ENCODE measurements at places on chromosomes 7 and 10.

GRCh38 chr10:130189608-130190054 is 53.4 kb downstream of the GLRX3 start:
- no peak for DNase-seq

DNA sequence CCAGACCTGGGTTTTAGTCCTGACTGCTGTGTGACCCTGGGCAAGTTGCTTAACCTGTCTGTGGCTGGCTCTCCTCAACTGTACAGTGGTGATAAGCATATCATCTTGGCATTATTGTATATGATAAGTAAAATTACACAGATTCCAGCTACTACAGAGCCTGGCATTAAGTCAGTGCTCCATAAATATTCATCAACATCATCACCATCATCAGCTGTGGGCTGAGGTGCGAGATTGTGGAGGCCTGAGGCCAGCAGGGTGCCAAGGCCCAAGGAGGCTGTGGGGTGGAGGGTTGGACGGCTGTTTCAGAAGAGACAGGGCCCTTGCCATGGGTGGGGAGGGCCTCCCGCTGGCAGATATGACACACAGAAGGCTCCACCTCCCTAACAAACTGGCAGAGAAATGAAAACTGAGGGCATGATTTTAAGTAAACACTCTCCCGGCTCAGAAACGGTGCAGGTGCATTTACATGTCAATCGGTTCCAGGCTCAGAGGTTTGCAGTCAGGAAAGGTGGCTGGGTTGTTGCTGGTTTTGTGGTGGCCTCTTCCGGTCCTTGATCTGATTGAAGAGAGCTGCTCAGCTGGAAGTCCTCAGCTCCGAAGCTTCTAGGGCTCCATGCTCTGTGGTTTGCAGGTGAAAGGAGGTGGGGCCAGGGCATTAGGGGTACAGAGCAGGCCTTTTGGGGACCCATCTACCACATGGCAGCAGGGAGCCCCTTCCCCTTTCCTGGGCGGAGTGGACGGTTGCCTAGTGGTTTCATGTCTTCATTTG is 10.2 kb downstream of the CRYGN start:
- DNase-seq = no peak

- DNase-seq = no peak
These were observed 153.0 kb downstream of the PDE1C start for GRCh38 chr7:31917256-31917655.

- no peak for DNase-seq
These were observed 10.8 kb upstream of the POLM start for GRCh38 chr7:44093102-44093641.

DNA sequence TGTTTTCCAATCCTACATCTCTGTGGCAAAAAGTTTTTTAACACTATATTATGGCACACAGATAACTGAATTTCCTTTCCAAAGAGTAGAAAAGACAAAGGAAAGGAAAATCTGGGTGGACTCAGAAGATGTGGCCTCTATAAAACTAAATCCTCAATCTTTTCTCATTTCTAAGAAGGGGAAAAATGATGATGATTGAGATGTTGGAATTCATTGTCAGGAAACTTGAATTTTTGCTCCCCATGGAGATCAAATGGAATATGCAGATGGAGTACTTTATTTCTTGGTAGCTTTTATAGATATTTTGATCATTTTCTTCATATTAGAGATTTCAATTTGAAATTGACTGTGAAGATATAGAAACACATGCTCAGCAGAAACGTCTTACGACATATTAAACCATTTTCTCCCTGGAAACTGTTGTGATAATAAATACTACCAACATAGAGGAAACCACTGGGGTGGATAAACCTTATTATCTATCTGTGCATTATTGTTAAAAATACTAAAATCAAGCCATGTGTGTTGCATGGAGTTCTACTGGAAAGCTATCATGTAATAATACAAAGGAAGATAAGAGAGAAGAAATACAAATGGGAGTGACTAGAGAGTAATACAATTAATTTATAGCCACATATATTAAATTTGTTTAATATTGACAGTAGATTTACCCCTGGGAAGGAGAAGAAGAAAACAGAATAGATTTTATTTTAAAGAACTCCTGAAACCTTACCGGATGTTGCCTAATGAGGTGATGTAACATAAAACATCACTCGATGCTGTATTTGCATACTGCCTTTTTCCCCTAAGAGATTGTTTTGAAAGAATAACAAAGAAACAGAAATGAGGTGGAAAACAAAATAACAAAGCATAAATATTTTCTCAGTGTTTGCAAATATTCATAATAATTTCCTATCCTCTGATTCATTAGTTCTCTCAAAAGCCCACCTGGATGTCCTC is 931.2 kb upstream of the C7orf33 start:
- no peak for DNase-seq

GRCh38 chr7:99380032-99380822 is 5.7 kb downstream of the ARPC1B start:
- DNase-seq = peak; percentile 82

GRCh38 chr10:124176349-124177179 is 83.2 kb upstream of the CHST15 start:
- DNase-seq = no peak

DNA sequence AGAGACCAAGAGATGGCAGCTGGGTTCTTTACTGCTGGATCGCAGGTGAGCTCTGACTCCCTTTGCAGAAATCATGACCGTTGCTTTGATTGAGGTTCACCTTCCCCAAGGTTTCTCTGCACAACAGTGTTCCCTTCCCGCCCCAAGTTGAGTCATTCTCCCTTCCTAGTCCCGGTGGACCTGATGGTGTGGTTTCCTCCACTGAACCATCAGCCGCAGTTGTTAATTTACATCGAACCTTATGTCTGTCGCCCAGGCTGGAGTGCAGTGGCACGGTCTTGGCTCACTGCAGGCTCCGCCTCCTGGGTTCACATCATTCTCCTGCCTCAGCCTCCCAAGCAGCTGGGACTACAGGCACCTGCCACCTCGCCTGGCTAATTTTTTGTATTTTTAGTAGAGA is 5.8 kb downstream of the ZSCAN25 start:
- no peak for DNase-seq

DNA sequence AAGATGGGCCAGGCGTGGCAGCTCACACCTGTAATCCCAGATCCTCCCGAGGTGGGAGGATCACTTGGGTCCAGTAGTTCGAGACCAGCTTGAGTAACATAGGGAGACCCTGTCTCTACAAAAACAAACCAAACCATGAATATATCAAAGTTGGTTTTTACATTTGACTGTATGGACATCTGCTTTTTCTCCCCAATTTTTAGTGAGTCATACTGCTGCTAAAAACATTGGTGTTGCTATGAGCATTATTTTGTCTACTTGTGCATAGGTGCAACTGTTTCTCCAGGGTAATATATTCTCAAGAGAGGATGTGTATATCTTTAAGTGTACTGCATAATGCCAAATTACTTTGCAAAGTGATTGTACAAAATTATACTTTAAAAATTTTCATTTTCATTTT is 769 bp upstream of the TMEM248 start:
- DNase-seq = no peak

DNA sequence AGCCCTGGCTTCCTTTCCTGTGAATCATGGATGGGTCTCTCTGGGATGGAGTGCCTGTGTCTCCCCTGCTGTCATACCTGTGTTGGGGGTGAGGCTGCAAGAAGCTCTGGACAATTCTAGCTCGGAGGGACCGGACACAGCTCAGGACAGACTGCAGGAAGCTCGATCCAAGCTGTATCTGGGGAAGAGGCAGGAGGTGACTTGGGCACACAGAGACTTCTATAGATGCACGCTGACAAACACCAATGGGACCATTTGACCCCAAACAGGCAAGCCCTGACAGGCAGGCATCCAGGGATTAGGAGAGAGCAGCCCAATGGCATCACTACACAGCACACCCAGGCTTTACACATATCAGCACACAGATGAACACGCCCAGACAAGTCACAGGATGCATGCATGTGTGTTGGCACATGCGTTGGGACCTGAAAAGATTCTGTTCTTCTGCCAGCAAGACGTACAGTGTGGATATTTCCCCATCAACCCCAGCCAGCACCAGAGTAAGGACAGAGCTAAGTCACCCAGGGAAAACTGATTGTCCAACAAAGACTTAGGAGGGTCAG is 4.5 kb downstream of the LLCFC1 start:
- no peak for DNase-seq

DNA sequence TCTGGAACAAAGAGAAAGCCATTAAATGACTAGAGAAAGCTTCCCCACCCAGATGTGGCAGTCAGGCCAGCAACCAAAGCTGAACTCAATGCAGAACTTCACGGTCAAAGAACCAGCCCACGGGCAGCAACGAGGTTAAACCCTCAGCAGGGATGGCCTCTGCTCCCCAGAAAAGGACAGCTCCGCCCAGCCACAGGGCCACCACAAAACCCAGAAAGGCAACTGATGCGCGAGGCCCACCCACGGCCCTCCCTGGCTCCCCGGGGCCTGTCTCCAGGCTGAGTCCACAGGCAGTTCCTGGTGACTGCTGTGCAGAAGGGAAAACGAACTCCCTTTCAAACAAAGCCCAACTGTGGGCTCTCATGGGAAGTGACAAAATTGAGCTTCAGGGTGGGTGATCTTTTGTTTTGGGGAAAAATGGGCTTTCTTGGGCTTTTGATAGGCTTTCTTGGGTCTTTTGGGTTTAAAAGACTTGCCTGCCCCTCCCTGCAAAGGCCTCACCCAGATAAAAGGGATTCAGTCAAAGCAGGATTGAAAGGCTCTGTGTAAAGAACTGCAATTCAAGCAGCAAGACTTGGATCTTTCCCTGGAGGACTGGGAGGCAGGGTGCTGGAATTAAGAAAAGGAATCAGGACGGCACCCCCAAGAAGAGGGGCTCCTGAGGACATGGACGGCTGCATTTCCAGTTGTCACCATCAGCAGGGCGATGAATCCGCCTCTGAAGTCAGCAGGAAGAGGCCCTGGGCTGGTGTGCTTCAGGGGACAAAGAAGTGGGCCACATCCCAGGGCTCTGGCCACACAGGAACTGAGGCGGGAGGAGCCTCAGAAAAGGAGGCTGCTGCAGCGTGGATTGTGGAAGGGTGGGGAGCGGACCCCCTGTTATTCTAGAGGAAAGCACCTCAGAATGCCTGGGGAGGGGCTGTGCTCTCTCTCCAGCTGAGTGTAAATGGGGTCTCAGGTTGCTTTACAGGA is 209.9 kb downstream of the USP6NL start:
- no peak for DNase-seq

DNA sequence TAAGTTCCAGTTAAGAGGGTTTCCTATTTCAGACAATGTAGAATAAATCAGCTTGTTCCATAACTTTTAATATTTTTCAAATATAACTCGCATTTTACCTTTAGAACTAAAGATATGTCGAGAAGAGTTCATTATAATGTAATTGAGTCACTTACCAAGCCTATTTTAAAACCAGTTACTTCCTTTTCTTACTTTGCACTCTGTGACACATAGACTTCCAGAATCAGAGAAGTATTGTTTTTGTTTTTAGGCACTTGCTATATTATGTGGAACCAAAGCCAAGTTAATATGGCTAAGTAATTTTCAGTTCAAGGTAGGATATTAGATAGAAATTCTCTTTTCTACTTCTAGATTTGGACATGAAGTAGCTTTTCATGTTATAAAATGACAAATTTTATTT is 182.7 kb upstream of the PRPS1L1 start:
- no peak for DNase-seq

All from germinal center (tissue), 1 donor.